ENCODE measurements at places on chromosomes 4 and X. TPM values are rescaled to one million over a fixed set of nuclear protein-coding genes. Genes with fewer than 3 reads are reported as not detected.

SYN1 gene
- total RNA-seq, result 0.15 TPM

SORCS2 gene
- total RNA-seq, result 4.1 TPM

PPP1R2C gene
- not detected for total RNA-seq

SLC35A2 gene
- 67.1 TPM for total RNA-seq

LNX1 gene
- not detected for total RNA-seq

NAP1L3 gene
- 0.27 TPM for total RNA-seq

EDA gene
- total RNA-seq, result 0.36 TPM

F8A3 gene
- total RNA-seq, result 0.93 TPM

POU3F4 gene
- not detected for total RNA-seq

H2BW2 gene
- total RNA-seq, result not detected

IL13RA1 gene
- 49.6 TPM for total RNA-seq

HGFAC gene
- total RNA-seq, result 0.08 TPM

NUDT11 gene
- 3.2 TPM for total RNA-seq

ATP2B3 gene
- 0.05 TPM for total RNA-seq

FMR1NB gene
- total RNA-seq, result not detected

VCX gene
- not detected for total RNA-seq

ARHGEF6 gene
- 0.13 TPM for total RNA-seq

NEXMIF gene
- total RNA-seq, result 0.01 TPM

RPL39 gene
- total RNA-seq, result 4,891 TPM

CPZ gene
- 0.21 TPM for total RNA-seq

NPY1R gene
- total RNA-seq, result 0.17 TPM
